ENCODE measurements at places on chromosomes 4 and X.

GRCh38 chrX:31258166-31258565, 186.3 kb upstream of the FTHL17 start:
- no peaks in the 10 kb centered on the region for H3K27me3 ChIP-seq
- no peak overlapping the region for H3K27ac ChIP-seq
- no peak for DNase-seq
- no peaks in the 10 kb centered on the region for H3K36me3 ChIP-seq
- no peak overlapping the region for H3K4me3 ChIP-seq

- no peaks in the 10 kb centered on the region for H3K27me3 ChIP-seq
- DNase-seq: no peak
- H3K4me1 ChIP-seq: no peaks in the 10 kb centered on the region
Observed at GRCh38 chrX:143296521-143296920, 220.8 kb downstream of the SPANXN3 start.

DNA sequence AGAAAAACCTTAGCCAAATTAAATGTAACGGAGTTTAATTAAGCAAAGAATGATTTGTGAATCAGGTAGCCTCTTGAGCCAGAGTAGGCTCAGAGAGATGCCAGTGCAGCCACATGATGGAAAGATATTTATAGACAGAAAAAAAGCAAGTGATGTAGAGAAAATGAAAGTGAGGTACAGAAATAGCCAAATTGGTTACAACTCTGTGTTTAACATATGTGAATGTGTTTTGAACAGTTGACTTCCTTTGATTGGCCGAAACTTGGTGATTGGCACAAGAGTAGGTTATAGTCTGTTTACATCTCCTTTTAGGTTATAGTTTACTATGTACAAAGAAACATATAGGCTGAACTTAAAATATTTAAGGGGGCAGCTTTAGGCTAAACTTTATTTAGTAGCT, 459.9 kb upstream of the BOD1L1 start:
- H3K36me3 ChIP-seq: no peaks in the 10 kb centered on the region
- H3K4me3 ChIP-seq: no peak overlapping the region
- no peaks in the 10 kb centered on the region for H3K27me3 ChIP-seq

DNA sequence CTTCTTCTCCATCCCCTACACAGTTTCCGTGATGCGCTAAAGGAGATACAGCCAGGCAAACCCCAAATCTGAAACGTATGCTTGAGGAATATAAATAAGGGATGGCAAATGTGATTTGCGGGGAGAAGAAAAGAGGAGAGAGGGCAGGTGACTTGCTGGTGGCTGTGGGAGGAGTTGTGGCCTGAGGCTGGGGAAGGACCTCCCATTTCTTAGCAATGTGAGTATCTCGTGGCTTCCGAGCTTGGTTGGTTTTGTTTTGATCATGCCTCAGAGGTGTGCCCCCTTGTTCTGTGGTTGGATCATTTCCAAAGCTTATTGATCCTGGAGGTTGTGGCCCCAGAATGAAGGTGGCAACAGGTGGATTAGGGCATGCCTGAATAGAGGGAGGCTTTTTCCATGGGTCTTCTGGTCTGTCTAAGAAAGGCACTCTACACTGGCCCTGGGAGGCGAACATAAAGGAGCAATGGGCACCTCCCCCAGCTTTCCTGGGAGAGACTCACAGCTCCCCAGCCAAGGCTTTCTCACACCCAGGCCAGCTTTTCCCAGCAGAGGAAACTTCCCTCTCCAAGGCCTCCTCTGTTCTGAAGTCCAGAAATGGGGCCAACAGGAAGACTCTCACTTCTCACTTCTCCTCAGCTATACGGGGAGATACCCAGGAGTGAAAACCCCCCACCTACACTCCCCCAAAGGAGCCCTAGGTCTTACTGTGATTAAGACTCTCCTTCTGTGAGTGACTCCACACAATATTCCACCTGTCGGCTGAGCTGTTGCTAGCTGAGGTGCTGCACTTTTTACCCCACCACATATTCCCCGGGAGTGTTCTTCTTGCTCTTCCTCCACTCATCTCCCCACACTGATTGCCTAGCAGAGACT, 40.0 kb downstream of the C4orf51 start:
- no peak for DNase-seq
- H3K27ac ChIP-seq: no peak overlapping the region
- no peak overlapping the region for H3K4me3 ChIP-seq

GRCh38 chr4:170242471-170242870, 152.7 kb upstream of the AADAT start:
- peak overlapping the region; percentile 74 for H3K27ac ChIP-seq
- H3K4me3 ChIP-seq: no peak overlapping the region
- H3K4me1 ChIP-seq: peaks cover 24% of the 10 kb centered on the region
- DNase-seq: no peak

GRCh38 chr4:83503974-83504373, 19.1 kb upstream of the ABRAXAS1 start:
- no peaks in the 10 kb centered on the region for H3K36me3 ChIP-seq
- H3K27me3 ChIP-seq: no peaks in the 10 kb centered on the region
- DNase-seq: no peak
- no peak overlapping the region for H3K4me3 ChIP-seq
- no peak overlapping the region for H3K27ac ChIP-seq

DNA sequence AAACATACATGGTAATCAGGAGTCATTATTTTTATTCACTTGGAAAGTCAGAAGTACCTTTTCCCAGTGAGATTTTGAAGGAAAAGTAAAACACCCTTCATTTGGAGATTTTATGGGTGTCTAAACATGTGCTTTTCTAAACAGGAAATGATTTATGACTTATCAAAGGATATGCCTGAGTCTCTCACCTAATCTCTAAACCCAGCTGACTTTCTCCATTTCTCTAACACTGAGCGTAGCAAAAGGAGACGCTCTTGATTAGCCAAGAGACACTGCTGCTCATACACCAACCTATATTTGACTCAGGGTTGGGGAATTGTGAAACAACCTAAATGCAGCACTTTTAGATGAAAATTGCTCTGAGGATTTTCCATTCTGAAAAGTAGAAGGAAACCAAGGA, 468.5 kb upstream of the FTHL17 start:
- no peaks in the 10 kb centered on the region for H3K4me1 ChIP-seq
- H3K27me3 ChIP-seq: no peaks in the 10 kb centered on the region
- no peak overlapping the region for H3K4me3 ChIP-seq

- DNase-seq: no peak
- H3K27ac ChIP-seq: no peak overlapping the region
- no peak overlapping the region for H3K4me3 ChIP-seq
- H3K27me3 ChIP-seq: no peaks in the 10 kb centered on the region
- H3K4me1 ChIP-seq: peaks cover 7% of the 10 kb centered on the region
Observed at GRCh38 chr4:100511896-100512295, 5.9 kb downstream of the EMCN start.

DNA sequence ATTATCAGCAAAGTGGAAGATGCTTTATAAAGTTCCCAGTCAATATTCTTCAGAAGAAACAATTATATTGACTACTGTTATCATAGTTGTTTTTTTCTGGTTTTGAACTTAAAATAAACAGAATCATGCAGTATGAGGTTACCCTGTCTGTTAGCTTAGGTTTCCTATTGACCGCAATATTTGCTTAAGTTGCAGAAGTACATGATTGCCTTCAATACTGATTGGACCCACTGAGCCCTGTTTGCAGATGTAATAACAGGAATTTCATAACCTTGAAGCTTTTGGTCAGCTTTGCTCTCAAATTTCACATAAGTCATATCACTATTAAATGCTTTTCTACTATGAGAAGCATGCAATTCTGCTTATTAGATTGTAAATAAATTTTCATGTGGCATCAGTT, 229.1 kb upstream of the FSTL5 start:
- DNase-seq: no peak
- H3K27me3 ChIP-seq: no peaks in the 10 kb centered on the region
- no peak overlapping the region for H3K4me3 ChIP-seq
- H3K4me1 ChIP-seq: no peaks in the 10 kb centered on the region
- H3K27ac ChIP-seq: no peak overlapping the region

- peaks cover 60% of the 10 kb centered on the region for H3K36me3 ChIP-seq
- peak overlapping the region; percentile 96 for H3K27ac ChIP-seq
- H3K27me3 ChIP-seq: no peaks in the 10 kb centered on the region
Observed at GRCh38 chr4:99061048-99061700, 27.4 kb downstream of the ADH5 start.

All from RWPE2 (cell line).